ENCODE measurements at places on chromosomes 2 and 18. TPM values are rescaled to one million over a fixed set of nuclear protein-coding genes. Genes with fewer than 3 reads are reported as not detected.
A peak's percentile ranks its signal among the peaks of the same experiment; 100 is the strongest.

Gene LCT
- 0.13 TPM for total RNA-seq

Gene ATP9B
- total RNA-seq = 37.3 TPM

Gene TMEFF2
- 0.10 TPM for total RNA-seq

Gene LRRTM4
- total RNA-seq = 1.8 TPM

Gene DCDC2C
- total RNA-seq = not detected

Gene GNLY
- total RNA-seq = not detected

Gene FBXO15
- 5.4 TPM for total RNA-seq

Gene RELCH
- total RNA-seq = 27.3 TPM

Gene TLX2
- not detected for total RNA-seq

Gene EMX1
- 3.7 TPM for total RNA-seq

DNA sequence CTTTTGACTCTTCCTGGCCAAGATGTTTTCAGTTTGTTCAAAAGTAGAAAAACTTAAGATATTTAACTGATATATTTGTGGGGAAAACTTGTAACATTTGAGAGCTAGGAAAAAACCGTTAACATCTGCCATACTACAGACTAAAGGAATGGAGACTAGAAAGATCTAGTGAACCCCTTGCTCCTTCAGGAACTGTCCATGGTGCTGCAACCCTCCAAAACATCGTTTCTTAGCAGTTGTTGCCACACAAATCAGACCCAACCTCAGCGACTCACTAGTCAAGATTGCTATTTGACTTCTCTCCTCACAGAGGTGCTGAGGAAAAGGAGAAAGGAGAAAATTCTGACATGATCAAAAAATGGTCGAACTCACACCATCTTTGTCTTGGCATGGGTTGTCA lies 393.8 kb upstream of the LYPD1 start:
- peak; percentile 54 for DNase-seq

GRCh38 chr18:74497778-74498177 lies 1.6 kb downstream of the CNDP2 start:
- DNase-seq = no peak

DNA sequence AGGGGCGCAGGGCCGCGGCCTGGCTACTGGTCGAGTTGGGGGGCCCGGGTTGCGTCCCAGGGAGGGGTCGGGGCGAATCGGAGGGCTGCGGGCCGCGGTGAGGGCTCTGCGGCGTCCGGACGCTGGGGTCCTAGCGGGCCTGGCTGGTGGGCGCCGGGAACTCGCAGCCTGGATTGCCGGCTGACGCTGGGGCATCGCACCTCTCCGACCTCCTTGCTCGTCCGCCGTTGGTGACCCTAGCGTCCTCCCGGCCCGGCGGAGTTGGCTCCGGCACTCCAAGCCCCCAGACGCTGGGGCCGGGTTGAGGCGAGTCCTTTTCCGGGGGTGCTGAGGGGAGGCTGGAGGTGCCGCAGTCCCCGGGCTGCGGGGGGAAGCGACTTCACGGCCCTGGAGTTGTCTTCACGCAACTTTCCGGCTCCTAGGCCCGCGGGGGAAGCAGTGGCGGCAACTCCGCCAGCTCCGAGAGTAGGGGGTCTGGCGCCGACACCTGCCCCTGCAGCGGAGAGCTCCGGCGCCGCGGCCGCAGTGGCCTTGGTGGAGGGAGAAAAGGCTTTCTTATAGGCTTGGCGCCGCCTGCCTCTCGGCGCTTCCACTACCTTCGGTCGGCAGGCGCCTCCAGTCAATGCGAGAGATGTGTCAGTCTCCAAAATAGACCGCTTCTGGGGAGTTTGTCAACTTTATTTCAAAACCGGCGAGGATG lies 70.3 kb downstream of the HAUS1 start:
- DNase-seq = peak; percentile 56

GRCh38 chr2:157184161-157184895 lies 73.2 kb upstream of the GALNT5 start:
- DNase-seq = no peak

DNA sequence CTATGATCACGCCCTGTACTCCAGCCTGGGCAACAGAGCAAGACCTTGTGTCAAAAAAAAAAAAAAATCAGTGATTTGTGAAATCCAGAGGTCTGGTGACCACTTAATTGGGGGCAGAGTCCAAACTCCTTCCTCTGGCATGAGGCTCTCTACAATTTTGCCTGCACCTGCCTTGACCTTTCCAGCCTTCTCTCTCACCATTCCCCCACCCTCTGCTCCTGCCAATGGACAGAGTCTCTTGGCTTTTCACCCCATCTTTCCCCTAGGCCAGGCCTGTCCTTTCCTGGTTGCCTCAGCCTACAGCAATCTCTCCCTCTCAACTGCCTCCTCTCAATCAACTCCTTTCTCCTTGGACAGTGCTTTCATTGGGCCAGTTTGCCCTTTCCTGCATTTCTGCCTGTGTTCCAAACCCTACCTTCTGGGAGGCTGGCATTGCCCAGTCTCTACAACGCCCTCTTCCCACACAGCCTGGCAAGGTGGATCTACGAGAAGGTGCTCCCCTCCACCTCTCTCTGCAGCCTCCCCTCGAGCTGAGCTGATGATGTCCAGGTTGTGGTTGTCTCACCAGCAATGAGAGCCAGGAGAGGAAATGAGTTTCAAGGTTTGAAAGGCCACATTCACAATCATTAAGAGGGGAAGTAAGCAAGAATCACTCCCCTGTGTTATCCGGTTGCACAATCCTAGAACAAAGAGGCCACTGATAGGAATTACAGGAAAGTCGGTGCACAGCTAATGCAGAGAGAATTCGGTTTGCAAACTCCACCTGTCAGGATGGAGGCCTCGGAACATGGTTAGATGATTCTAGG lies 39.5 kb upstream of the NPAS2 start:
- DNase-seq = no peak

DNA sequence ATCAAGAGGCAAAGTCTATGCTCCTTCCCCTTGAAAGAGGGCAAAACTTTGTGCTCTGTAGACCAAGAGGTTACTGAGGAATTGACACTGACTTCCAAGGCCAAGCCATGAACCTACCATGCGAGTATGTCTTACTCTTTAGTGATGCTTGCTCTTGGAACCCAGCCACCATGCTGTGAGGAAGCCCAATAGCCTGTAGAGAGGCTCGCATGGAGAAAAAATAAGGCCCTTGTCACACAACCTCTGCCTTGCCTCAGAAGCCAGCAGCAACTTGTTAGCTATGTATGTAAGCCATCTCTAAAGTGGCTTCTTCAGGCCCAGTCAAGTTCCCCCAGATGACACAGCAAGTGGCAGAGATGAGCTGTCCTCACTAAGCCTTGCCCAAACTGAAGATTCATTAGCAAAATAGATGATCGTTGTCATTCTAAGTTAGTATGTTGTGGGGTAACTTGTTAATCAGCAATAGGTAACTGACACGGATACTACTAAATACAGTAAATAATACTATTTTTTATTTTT lies 66.1 kb upstream of the RGPD5 start:
- no peak for DNase-seq

DNA sequence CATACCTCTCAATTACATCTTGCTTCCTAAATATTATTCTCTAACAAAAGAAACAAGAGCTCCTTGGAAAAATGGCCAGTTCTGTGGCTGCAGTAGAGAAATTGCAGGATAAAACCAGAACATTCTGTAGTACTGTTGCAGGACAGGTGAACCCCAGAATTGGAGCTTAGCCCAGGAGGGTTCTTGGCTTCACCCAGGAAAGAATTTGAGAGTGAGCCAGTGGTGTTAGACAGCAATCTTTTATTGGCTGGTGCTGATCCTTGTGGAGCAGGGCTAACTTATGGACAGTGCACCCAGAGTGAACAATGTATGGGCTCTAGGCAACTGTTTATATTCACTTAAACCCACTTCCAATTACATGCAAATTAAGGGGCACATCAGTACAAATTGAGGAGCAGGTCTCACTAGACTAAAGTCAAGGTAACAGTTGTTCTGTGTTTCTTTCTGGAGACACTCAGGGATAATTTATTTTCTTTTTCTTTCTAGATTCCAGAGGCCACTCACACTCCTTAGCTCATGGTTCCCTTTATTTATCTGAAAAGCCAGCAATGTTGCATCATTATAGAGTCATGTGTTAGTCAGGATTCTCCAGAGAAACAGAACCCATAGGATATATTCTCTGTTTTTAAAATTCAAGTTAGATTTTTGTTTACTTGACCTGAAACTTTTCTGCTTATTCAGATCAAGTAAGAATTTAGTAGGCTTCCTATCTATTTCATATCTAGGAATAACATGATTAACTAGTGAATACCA lies 348.1 kb downstream of the CCDC85A start:
- no peak for DNase-seq

- no peak for DNase-seq
These were observed 186.6 kb upstream of the HAAO start for GRCh38 chr2:42978887-42979415.

- no peak for DNase-seq
These were observed 316.4 kb downstream of the DSEL start for GRCh38 chr18:67199993-67200617.

DNA sequence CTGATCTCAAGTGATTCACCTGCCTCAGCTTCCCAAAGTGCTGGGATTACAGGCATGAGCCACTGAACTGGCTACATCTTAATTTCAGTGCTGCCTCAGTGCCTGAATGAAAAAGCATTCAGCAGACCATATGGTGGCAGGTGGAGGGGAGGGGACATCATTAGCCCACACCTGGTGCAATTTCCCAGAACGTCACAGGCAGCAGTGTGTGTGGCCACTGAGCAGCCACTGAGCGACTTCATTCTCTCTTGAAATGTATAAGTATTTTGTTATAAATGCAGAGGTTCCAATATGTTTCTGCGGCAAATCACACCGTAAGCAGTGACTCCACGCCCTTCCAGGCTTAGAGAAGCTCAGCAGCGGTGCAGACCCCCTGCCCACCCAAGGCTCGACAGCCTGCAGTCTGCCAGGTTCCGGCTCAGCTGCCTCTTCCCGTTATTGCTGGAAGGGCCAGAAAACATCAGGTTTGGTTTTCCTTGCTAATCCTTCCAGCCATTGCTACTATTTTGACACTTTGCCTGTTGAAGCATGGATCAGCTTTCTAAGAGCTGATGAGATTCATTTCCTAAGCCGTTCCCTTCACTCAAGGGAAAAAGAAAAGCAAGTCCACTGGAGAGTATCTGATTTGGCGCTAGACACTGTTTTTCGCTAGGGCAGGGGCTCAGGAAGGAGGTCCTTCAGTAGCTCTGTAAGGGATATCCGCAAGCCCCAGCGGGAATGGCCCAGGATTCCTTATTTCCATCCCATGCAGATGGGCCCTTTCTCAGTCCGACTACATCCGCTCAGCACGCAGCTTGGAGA lies 250.7 kb downstream of the VAPA start:
- no peak for DNase-seq

DNA sequence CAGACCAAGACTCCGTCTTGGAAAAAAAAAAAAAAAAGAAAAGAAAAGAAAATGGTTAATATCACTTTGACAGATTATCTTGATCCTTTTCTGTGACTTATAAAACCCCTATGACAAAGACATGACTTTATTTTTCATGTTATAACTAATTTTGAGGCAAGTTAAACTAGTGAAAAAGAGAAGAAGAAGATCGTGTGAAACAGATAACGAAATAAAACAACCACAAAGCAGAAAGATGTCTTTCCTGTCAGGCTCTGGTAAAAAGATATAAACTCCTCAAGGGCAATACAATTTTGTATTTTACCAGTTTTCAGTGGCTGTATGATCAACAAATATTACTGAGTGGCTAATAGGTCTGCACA lies 13.4 kb upstream of the RBMS1 start:
- DNase-seq = no peak

GRCh38 chr2:44360749-44361329 lies 455 bp downstream of the PREPL start:
- DNase-seq = no peak

- DNase-seq = no peak
These were observed 40.5 kb downstream of the CROCC2 start for GRCh38 chr2:240946654-240947053.

DNA sequence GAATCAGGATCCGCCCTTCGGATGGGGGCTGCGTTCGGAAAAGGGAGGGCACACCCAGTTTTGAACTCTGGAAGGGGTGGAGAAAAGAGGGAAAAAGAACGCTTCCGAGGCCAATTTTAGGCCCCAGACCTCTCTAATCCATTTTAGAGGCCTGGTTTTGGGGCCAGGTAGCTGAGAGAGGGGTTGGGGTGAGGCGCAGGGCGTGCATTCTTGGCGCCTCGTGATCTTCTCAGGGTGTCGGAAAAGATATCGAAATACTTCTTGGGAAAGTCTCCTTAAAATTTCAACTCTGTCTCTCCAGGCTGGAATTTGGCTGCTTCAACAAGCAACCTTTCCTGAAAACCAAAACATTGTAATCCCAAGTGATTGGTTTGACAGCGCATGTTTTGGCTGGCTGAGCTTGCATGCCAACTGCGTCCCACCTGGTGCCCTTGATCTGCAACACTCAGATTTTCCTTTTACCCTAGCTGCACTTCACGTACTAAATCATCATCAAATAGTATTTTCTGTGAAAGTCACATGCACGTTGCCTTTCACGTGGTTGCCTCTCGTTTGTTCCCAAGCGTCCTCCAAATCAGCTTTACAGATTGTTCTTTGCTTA lies 864 bp upstream of the XPO1 start:
- peak; percentile 9 for DNase-seq

GRCh38 chr2:198591586-198591985 lies 787.2 kb downstream of the PLCL1 start:
- DNase-seq = no peak

DNA sequence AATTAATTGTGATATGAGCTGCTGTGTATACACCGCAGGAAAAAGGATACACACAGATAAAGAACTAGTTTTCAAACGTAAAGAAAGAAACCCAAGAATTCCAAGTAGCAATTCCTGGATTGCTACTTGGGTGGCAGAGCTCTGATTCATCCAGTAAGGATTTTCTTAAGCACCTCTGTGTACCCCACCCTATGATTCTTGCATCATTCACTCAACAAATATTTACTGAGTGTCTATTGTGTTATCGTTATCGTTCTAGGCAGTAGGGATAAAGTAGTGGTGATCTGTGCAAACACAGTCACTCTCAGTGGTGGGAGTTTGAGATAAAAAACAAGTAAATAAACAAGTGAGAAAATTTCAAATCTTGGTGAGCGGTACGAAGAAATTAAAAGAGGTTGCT lies 4.9 kb upstream of the TMEM200C start:
- DNase-seq = no peak

DNA sequence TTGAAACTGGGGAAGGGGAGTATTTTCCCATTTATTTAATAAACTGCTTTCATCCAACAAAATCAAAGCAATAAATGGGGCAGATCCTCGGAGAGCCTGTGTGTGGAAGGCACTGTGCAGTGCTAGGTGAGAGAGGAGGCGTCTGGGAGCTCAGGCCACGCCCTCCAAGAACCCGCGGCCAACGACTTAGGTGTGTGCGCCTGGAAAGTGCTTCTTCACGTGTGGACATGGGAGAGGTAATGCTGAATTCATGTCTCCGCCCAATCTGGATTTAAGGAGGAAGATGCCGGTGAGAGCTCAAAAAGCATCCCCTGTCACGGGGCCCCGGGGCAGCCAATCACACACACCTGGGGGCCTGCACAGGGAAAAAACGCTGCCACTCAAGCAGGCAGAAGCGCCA lies 77.4 kb downstream of the HDAC4 start:
- no peak for DNase-seq

GRCh38 chr2:120764991-120765677 lies 29.5 kb downstream of the GLI2 start:
- no peak for DNase-seq

GRCh38 chr2:225994748-225995405 lies 595.4 kb downstream of the NYAP2 start:
- no peak for DNase-seq

Data from endothelial cell (in vitro differentiated cells).